Ureter (tissue), 1 donor: ENCODE measurements at places on chromosomes 6 and 20.
A peak's percentile ranks its signal among the peaks of the same experiment; 100 is the strongest.

GRCh38 chr6:82651845-82652335 is 288.3 kb downstream of the TPBG start:
- no peak for DNase-seq

- no peak for DNase-seq
Measured at GRCh38 chr6:34551720-34552119, 4.4 kb downstream of the SPDEF start.

DNA sequence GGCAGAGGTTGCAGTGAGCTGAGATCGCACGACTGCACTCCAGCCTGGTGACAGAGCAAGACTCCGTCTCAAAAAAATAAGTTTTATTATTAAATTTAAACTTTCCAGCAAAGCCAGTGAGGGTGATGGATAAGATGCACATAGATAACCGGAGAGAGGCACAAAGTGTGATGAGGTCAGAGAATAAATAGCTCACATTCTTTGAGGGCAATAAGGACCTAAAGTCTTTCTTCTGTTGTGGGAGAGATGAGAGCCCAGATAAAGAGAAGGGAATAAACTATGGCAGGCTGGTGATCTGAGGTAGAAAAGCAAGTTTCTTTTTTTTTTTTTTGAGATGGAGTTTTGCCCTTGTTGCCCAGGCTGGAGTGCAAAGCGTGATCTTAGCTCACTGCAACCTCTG is 20.6 kb upstream of the EZR start:
- no peak for DNase-seq

- DNase-seq = no peak
Measured at GRCh38 chr6:135546680-135547418, 49.3 kb upstream of the AHI1 start.

- no peak for DNase-seq
Measured at GRCh38 chr20:50267041-50267865, 76.6 kb downstream of the CEBPB start.

DNA sequence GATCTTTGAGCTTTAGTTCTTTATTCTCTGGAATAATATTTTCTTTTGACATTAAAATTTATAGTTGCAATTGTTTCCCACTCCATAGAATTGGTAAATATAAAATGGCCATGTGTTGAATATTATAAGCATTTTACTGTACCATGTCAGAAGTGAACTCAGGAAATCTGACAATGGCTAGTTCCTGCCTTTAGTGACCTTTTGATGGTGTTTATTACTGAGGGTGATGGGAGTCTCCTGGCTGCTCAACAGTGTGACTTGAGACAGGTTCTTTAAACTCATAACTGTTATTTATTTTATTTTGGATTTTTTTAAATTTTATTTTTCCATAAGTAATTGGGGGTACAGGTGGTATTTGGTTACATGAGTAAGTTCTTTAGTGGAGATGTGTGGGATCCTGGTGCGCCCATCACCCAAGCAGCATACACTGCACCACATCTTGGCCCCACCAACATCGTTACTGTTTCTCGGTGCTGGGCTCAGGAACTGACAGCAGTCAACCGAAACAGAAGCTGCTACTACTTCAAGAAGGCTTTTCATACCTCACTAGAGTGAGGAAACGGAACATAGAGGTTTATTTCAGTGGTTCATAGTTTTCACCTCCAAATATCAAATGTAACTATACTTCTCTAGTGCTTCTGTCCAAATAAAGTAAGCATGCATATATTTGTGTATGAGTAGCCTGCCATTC is 90.4 kb downstream of the PLEKHG1 start:
- no peak for DNase-seq

- no peak for DNase-seq
Measured at GRCh38 chr6:123489589-123489988, 147.2 kb downstream of the TRDN start.

DNA sequence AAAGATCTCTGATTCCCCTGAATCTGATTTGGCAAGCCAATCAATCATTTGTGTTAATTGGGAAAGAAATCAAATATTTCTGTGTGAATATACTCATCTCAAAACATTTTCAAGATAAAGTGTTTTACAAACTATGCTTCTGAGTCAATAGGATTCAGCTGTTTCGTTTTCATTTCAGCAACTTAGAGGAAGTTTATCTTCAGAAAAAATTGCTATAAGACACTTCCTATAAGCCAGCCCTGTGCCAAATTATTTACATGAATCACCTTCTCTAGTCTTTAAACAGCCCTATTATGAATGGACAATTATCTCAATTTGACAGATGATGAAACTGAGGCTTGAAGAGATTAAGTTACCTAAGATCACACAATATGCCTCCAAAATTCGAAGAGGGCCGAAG is 10.9 kb downstream of the DEFB129 start:
- no peak for DNase-seq

GRCh38 chr6:111471533-111471932 is 11.5 kb downstream of the REV3L start:
- DNase-seq = no peak

DNA sequence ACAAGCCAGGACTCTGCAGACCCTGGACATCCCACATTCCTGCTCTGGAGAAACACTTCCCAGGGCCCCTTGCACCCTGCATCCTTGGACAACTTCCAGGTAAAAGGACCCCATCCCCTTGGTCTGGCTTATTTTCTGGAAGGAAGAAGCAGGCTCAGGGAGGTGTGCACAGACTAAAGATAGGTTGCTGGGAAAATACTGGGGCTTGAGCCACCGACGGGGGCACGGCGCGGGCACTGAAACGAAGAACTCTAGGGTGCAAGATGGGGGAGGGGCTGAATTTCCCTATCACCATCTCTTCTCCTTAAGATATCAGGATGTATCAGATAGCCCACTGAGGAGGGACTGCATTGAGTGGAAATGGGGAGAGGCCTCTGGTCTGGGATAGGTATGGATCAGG is 805 bp downstream of the FRS3 start:
- no peak for DNase-seq

- DNase-seq = no peak
Measured at GRCh38 chr6:166338854-166339253, 3.5 kb downstream of the SFT2D1 start.

DNA sequence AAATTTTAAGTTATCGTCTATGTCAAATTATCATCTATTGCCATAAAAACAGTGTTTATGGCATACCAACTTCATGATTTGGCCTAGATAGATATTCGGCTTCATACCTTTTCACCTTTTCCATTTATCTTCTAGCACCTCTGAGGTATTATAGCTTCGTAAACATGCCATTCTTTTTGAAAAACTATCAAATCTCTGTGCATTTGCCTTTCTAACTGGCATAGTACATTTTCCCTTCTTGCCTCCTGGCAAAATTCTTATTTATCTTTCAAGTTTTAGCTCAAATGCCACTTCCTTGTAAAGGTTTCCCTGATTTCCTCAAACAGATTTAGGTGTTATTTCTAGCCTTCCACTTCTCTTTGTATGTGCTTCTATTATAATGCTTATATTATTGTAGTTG is 7.0 kb upstream of the REV3L start:
- no peak for DNase-seq

DNA sequence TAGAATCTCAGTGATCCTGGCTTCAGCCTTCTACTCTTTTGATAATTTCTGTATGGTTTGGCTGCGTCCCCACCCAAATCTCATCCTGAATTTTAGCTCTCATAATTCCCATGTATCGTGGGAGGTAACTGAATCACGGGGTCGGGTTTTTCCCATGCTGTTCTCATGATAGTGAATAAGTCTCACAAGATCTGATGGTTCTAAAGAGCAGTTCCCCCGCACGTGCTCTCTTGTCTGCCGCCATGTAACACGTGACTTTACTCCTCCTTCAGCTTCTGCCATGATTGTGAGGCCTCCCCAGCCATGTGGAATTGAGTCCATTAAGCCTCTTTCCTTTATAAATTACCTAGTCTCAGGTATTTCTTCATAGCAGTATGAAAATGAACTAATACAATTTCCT is 507.2 kb downstream of the CDH26 start:
- DNase-seq = no peak

DNA sequence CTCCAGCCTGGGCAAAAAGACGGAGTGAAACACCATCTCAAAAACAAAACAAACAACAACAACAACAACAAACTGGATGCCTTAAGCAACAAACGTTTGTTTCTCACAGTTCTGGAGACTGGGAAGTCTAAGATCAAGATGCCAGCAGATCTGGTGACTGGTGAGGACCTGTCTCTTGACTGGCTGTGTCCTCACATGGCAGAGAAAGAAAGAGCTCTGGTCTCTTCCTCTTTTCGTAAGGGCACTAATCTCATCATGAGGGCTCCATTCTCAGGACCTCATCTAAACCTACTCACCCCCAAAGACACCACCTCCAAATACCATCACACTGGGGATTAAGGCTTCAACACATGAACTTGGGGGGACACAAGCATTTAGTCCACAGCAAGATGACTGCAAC is 13.5 kb upstream of the GFOD1 start:
- DNase-seq = no peak

- no peak for DNase-seq
Measured at GRCh38 chr20:11144114-11144950, 470.5 kb upstream of the JAG1 start.

DNA sequence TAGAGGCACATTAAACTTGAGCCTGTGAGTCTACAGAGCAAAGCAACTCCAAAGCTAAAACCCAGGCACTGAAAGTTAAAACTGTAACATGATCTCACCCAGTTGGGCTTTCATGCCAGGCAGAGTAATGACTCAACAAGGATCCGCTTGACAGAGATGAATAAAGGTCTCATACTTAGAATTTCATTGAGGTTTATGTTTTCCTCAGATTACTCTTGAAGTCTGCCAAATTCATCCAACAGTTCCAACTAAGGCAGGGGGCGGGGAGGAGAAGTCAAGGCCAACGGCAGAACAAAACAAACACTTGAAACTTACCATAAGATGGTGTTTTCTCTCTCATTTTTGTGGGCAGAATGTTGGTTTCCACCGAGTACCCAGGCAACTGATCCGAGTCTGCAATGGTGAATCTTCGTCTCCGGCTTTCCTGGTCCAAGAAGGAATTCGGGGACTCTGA is 54.0 kb upstream of the IPCEF1 start:
- peak; percentile 54 for DNase-seq

GRCh38 chr6:165800337-165800736 is 137.3 kb upstream of the PDE10A start:
- no peak for DNase-seq

GRCh38 chr20:57428324-57429158 is 37.3 kb downstream of the RBM38 start:
- no peak for DNase-seq

GRCh38 chr6:29131691-29132090 is 23.8 kb downstream of the OR2J3 start:
- no peak for DNase-seq

DNA sequence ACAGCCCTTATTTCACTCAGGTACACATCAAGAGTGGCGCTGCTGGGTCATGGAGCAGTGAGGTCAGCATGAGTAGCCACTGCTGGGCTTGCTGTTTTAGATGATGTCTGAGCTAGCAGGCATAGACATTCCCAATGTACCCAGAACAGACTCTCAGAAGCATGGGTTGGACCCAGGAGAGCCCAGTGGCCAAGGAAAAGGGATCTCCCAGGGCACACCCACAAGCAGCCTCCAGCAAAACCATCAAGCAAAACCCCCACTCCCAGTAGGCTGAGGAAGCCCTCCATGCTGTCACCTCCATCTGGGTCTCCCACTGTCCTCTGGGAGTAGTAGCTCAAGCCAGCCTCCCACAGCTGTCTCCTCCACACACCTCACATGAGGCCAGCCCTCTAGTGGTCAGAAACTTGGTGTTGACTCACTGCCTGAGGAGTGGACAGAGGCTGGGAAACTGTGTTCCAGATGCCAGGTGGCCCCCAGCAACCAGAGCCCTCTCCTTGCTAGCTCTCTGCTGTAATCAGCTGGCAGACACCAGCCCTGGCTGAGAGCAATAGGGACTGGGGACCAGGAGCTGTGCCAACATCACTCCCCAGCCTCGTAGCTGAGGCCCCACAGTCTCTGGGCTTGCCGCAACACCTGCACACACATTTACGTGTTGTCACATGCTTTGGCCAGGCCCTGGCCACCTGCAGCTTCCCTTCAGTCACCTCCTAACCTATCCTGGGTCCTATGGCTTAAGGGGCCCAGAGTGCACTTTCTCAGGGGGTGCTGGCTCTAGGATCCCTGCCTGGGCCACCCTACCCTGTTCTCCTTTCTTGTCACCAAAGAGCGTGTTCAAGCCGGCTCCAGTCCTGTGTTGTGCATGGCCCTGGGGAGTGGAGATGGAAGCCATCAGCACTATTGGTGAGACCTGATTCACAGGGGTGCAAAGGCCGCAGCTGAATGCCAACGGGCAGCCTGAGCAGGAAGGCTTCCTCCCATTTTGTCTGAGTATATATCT is 1.9 kb upstream of the AP5S1 start:
- DNase-seq = no peak

DNA sequence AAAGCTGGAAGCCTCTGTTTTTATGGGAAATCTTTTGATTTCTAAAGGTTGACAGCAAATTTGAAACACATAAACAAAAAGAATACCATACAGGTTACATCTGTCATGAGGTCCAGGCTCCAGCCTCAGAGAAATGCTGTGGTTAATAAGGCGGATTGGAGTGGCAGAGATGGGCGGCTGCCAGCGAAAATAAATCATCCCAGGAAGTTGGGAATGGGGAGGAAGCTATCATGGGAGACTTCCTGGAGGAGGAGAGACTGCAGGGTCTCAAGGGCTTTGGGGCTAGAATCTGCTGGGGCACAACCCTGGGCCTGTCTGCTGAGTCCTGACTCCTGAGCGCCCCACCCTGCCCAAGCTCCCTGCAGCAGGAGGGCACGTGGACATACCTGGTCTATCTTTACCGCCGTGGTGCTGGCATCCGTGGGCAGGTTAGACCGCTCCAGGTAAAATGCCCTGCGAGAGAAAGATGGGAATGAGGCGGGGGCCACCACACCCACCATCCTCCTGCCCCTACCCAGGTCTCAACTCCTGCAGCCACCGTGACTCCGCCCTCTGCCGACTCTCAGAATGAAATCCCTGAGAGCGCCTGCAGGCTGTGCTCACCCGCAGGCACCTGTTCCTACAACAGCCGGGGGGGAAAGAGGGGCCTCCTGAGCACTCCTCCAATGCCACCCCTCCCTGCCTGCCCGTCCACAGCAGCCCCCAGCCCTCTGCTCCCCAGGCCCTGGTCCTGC is 197.3 kb downstream of the PREX1 start:
- no peak for DNase-seq

DNA sequence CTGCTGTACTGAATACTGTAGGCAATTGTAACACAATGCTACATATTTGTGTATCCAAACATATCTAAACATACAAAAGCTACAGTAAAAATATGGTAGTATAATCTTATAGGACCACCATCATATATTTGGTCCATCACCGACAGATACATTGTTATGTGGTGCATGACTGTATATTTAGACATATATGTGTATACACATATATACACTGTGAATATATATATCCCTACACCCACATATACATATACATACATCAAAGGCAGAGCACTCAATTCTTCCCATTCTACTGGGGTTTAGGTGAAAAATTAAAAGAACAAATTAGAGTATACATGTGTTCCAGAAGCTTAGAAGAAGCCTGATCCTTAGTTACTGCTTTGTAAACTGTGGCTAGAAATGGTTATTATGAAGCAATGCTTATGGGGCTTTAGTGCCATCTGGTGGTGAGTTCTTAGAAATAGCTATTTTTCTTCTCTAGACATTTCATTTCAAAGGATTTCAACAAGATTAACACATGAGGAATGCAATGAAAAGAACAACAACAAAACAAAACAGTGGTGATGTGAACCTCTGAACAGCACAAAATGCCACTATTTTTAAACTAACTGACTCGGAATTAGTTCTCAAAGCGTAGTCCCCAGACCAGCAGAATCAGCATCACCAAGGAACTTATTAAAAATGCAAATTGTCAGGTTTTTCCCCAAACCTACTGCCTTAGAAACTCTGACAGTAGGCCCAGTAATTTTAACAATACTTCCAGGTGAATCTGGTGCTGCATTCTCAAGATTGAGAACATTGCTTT is 38.0 kb downstream of the PKHD1 start:
- DNase-seq = no peak
